ENCODE measurements at places on chromosomes 12 and 14. TPM values are rescaled to one million over a fixed set of nuclear protein-coding genes. Genes with fewer than 3 reads are reported as not detected.

ATF1 gene
- 26.9 TPM for total RNA-seq

SYT1 gene
- total RNA-seq, result 15.3 TPM

LRP1-AS gene
- not detected for total RNA-seq

AKAP3 gene
- total RNA-seq, result 0.62 TPM

PPP1R1A gene
- total RNA-seq, result not detected

ARHGEF25 gene
- 7.4 TPM for total RNA-seq

- no peak overlapping the region for H3K27ac ChIP-seq
- H3K4me1 ChIP-seq, result no peaks in the 10 kb centered on the region
- no peak overlapping the region for H3K4me3 ChIP-seq
- DNase-seq, result no peak
- H3K36me3 ChIP-seq, result no peaks in the 10 kb centered on the region
Measured at GRCh38 chr12:105945880-105946279, 192.9 kb downstream of the NUAK1 start.

- H3K4me1 ChIP-seq, result peaks cover 13% of the 10 kb centered on the region
- peak overlapping the region; percentile 50 for H3K27ac ChIP-seq
- no peaks in the 10 kb centered on the region for H3K36me3 ChIP-seq
- no peak for DNase-seq
Measured at GRCh38 chr12:28425526-28425925, 235.3 kb downstream of the CCDC91 start.

DNA sequence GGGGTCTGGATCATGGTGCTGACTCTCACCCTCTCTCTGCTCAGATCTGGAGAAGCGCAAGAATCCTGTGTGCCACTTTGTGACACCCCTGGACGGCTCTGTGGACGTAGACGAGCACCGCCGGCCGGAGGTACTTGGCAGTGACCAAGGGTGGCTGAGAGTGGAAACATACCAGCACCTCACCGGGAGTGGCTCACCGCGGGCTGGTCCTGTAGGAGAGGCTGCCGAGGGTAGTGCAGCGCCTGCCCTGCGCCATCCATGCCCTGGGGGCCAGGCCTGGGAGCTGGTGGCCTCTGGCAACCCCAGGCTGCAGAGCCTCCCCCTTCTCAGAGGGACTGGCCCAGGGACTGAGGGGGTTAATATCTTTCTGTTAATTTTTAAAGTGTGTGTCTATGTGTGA is 46.2 kb downstream of the IL31 start:
- H3K27ac ChIP-seq, result no peak overlapping the region
- no peaks in the 10 kb centered on the region for H3K27me3 ChIP-seq
- no peak overlapping the region for H3K4me3 ChIP-seq
- peaks cover 4% of the 10 kb centered on the region for H3K36me3 ChIP-seq
- no peaks in the 10 kb centered on the region for H3K4me1 ChIP-seq

- H3K27ac ChIP-seq, result no peak overlapping the region
- H3K36me3 ChIP-seq, result no peaks in the 10 kb centered on the region
- H3K4me3 ChIP-seq, result no peak overlapping the region
- no peaks in the 10 kb centered on the region for H3K4me1 ChIP-seq
- H3K27me3 ChIP-seq, result no peaks in the 10 kb centered on the region
Measured at GRCh38 chr14:89458713-89459420, 41.8 kb upstream of the FOXN3 start.

DNA sequence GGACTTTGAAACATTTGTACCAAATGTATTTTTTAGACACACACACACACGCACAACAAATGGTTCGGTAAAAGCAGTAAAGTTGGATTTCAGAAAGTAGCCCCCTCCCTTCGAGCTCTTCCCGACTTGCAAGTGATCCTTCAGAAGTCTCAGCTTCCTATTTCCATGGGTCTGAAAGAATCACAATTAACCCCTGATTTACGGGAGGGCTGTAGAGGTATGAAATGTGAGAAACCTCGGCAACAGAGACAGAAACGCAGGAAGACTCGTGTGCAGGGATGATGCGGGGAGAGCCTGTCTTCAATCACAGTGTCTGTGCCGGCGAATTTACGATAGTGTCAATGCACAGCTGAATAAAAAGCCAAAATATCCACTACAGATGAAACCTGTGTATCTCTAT is 60.7 kb upstream of the VRK1 start:
- no peaks in the 10 kb centered on the region for H3K4me1 ChIP-seq
- peaks cover 18% of the 10 kb centered on the region for H3K27me3 ChIP-seq
- H3K36me3 ChIP-seq, result no peaks in the 10 kb centered on the region
- no peak for DNase-seq
- H3K4me3 ChIP-seq, result no peak overlapping the region

- H3K27ac ChIP-seq, result no peak overlapping the region
- H3K4me1 ChIP-seq, result no peaks in the 10 kb centered on the region
- H3K27me3 ChIP-seq, result no peaks in the 10 kb centered on the region
- no peak for DNase-seq
Measured at GRCh38 chr12:112713471-112713870, 78.1 kb upstream of the RPH3A start.

DNA sequence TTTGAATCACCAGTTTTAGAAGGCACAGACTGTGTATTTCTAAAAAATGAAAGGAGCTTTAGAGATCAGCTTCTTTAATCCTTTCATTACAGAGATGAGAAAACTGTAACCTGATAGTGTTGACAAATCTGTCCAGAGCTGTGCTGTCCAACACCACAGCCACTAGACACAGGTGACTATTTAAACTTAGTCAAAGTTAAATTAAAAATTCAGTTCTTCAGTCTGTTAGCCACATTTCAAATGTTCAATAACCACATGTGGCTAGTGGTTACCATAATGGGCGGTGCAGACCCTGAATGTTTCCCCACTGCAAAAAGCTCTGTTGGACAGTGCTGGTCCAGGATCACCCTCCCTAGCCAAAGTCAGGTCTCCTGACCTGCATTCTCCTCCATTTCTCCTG is 21.6 kb downstream of the DAD1 start:
- DNase-seq, result no peak
- no peak overlapping the region for H3K4me3 ChIP-seq
- no peak overlapping the region for H3K27ac ChIP-seq
- H3K4me1 ChIP-seq, result peaks cover 19% of the 10 kb centered on the region
- no peaks in the 10 kb centered on the region for H3K27me3 ChIP-seq
- H3K36me3 ChIP-seq, result peaks cover 19% of the 10 kb centered on the region

DNA sequence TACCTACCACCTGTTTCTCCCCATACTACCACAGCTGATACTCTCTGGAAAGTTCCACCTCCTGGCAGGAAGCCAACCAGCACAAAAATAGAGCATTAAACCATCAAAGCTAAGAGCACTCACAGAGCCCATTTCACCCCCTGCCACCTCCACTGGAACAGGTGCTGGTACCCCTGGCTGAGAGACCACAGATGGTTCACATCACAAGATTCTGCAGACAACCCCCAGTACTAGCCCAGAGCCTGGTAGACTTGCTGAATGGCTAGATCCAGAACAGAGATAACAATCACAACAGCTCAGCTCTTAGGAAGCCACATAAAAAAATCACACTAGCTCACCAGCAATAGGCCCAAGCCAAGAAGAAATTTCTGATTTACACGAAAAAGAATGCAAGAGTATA is 855.2 kb downstream of the FSCB start:
- DNase-seq, result no peak
- no peak overlapping the region for H3K27ac ChIP-seq
- no peaks in the 10 kb centered on the region for H3K27me3 ChIP-seq
- no peaks in the 10 kb centered on the region for H3K4me1 ChIP-seq
- H3K4me3 ChIP-seq, result no peak overlapping the region

DNA sequence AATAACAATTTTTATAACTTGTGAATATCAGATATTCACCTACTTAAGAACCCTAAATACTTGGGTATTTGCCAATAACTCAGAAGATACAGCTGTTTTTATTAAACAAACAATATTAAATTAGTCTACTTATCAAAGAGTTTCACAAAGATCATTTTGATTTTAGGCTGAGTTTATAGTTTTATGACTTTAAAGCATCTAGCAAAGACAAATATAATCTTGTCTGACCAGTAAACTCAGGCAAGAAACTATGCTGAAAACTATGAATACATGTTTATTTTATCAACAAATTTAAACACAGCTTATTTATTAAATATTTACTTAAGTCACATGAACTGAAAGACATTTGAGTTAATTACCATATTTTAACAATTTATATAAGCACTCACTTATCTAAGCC is 18.5 kb upstream of the SERPINA1 start:
- no peaks in the 10 kb centered on the region for H3K36me3 ChIP-seq
- H3K27me3 ChIP-seq, result no peaks in the 10 kb centered on the region
- no peak overlapping the region for H3K27ac ChIP-seq

DNA sequence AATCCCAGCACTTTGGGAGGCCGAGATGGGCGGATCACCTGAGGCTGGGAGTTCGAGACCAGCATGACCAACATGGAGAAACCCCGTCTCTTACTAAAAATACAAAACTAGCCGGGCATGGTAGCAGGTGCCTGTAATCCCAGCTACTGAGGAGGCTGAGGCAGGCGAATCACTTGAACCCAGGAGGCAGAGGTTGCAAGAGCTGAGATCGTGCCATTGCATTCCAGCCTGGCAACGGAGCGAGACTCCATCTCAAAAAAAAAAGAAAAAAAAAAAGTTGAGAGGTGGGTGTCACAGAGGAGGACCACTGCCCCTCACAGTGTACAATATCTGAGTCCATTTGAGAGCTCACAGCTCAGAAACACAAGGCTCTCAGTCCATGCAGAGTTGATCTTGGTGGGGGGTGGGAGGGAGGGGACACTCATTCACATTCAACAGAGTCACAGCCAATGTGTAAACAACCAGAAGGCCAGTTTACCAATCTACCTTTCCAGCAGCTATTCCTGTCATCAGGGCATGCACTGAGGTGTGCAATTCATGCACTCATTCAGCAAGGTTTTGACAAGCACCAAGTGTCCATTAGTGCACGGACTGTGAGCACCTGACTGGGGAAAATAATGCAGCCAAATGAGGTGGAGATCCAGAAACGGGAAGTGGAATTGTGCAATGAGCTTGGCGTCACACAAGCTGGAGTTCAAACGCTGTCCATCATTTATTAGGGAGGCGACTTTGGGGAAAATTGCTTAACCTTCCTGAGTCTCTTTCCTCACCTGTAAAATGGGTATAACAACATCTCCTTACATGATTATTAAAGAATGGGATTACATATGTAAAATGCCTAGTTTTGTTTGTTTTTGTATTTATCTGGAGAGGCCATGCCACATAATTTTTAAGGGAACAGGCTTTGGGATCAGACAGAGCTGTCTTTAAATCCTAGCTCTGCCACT is 4.4 kb upstream of the EIF5 start:
- no peak overlapping the region for H3K27ac ChIP-seq
- H3K27me3 ChIP-seq, result peaks cover 6% of the 10 kb centered on the region
- no peaks in the 10 kb centered on the region for H3K36me3 ChIP-seq
- no peaks in the 10 kb centered on the region for H3K4me1 ChIP-seq

GRCh38 chr12:22238211-22238610 is 96.3 kb downstream of the ST8SIA1 start:
- H3K4me1 ChIP-seq, result no peaks in the 10 kb centered on the region
- no peak for DNase-seq
- no peaks in the 10 kb centered on the region for H3K36me3 ChIP-seq
- H3K27ac ChIP-seq, result no peak overlapping the region

DNA sequence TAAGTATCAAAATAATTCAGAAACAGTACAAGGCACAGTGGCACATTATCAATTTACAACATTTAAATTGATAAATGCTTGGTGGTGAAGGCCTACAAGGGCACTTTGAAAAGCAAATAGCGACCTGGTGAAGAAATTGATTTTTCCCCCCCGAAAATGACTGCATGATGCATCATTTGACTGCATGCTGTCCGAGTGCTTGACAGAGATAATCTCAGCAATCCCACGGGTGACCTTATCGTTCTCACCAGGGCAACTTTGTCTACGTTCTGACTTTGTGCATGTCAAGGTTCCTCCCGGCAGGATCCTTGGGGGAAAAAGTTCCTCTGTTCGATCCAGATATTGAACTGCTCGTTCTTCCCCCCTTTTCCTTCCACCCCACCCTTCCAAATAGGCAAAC is 384.8 kb downstream of the EGLN3 start:
- H3K4me1 ChIP-seq, result peaks cover 79% of the 10 kb centered on the region
- no peaks in the 10 kb centered on the region for H3K36me3 ChIP-seq
- H3K27ac ChIP-seq, result peak overlapping the region; percentile 100
- no peaks in the 10 kb centered on the region for H3K27me3 ChIP-seq

- H3K27ac ChIP-seq, result no peak overlapping the region
- no peak overlapping the region for H3K4me3 ChIP-seq
- no peaks in the 10 kb centered on the region for H3K36me3 ChIP-seq
- H3K27me3 ChIP-seq, result peaks cover 1% of the 10 kb centered on the region
- no peaks in the 10 kb centered on the region for H3K4me1 ChIP-seq
Measured at GRCh38 chr12:65106948-65107347, 14.2 kb downstream of the WIF1 start.

GRCh38 chr14:21068521-21069387 is 1.4 kb upstream of the ARHGEF40 start:
- H3K4me3 ChIP-seq, result no peak overlapping the region
- H3K4me1 ChIP-seq, result peaks cover 10% of the 10 kb centered on the region
- no peaks in the 10 kb centered on the region for H3K36me3 ChIP-seq
- H3K27me3 ChIP-seq, result peaks cover 44% of the 10 kb centered on the region

GRCh38 chr12:42237052-42237852 is 796 bp downstream of the YAF2 start:
- no peaks in the 10 kb centered on the region for H3K36me3 ChIP-seq
- H3K4me3 ChIP-seq, result peak overlapping the region; percentile 98
- DNase-seq, result peak; percentile 68

GRCh38 chr14:79842270-79842669 is 369.0 kb downstream of the DIO2 start:
- H3K27me3 ChIP-seq, result no peaks in the 10 kb centered on the region
- no peak overlapping the region for H3K27ac ChIP-seq
- no peaks in the 10 kb centered on the region for H3K36me3 ChIP-seq
- no peaks in the 10 kb centered on the region for H3K4me1 ChIP-seq
- H3K4me3 ChIP-seq, result no peak overlapping the region

- H3K4me3 ChIP-seq, result no peak overlapping the region
- DNase-seq, result no peak
- H3K27me3 ChIP-seq, result no peaks in the 10 kb centered on the region
- H3K36me3 ChIP-seq, result no peaks in the 10 kb centered on the region
- H3K27ac ChIP-seq, result no peak overlapping the region
Measured at GRCh38 chr14:86333493-86333892, 803.5 kb downstream of the FLRT2 start.

GRCh38 chr14:83992857-83993256 is 1537.1 kb upstream of the FLRT2 start:
- no peaks in the 10 kb centered on the region for H3K4me1 ChIP-seq
- H3K27ac ChIP-seq, result no peak overlapping the region
- H3K36me3 ChIP-seq, result no peaks in the 10 kb centered on the region
- H3K27me3 ChIP-seq, result no peaks in the 10 kb centered on the region

GRCh38 chr12:1069846-1070245 is 78.8 kb downstream of the ERC1 start:
- peaks cover 7% of the 10 kb centered on the region for H3K4me1 ChIP-seq
- peak; percentile 29 for DNase-seq
- no peaks in the 10 kb centered on the region for H3K36me3 ChIP-seq
- no peak overlapping the region for H3K4me3 ChIP-seq

- H3K4me3 ChIP-seq, result no peak overlapping the region
- peaks cover 36% of the 10 kb centered on the region for H3K4me1 ChIP-seq
- H3K27ac ChIP-seq, result peak overlapping the region; percentile 89
- no peaks in the 10 kb centered on the region for H3K36me3 ChIP-seq
- no peaks in the 10 kb centered on the region for H3K27me3 ChIP-seq
- no peak for DNase-seq
Measured at GRCh38 chr12:51395283-51396230, 4.4 kb upstream of the GALNT6 start.
